ENCODE measurements at places on chromosomes 7 and 10.

- no peak for DNase-seq
These were observed 35.1 kb downstream of the LRRC20 start for GRCh38 chr10:70347321-70347720.

- DNase-seq, result no peak
These were observed 35.3 kb downstream of the TRUB1 start for GRCh38 chr10:114973306-114973705.

DNA sequence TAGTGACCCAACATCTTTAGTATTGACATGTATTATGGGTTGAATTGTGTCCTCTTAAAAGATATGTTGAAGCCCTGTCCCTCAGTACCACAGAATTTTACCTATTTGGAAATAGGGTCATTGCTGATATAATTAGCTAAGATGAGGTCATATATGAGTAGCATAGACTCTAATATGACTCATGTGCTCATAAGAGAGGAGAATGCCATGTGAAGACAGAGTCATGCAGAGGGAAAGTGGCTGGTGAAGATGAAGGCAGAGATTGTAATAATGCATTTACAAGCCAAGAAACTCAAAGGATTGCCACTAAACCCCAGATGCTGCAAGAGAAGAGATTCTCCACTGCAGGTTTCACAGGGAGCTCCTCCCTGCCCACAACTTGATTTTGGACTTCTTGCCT, 496.4 kb downstream of the KIF20B start:
- no peak for DNase-seq

DNA sequence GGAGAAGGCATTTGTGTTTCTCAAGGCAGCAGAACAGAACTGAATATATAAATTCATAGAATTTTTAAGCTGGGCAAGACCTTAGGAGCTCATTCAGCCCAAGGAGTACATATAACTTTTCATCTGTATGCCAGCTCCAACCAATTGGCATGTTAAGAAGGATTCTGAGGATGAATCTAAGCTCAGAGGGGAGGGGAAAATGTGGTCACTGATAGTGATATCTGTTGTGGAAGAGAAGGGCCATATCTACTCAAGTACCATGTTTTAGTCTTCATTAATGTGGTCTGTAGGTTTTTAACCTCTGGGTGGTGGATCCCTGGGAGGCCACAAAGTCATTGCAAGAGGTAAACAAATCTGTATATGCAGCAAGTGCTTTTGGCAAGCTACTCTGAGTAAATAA, 6.4 kb downstream of the CALD1 start:
- DNase-seq, result no peak

- no peak for DNase-seq
These were observed 381.7 kb downstream of the THSD7A start for GRCh38 chr7:11450281-11450680.

DNA sequence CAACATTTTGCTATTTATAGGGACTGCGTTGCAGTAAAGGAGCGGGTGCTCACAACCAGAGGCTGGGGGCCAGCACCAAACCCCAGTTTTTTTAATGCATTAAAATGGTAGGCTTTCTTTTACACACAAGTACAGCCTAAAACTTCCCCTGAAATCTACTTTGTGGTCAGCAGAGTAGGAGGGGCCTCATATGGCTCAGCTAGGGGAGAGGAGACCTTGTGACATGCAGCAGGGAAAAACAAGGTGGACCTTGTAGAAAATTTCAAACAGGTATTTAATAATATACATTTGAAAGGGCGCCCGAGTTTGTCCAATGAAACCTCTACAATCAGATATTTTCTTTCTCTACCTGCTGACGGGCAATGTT, 1.4 kb downstream of the CCDC136 start:
- no peak for DNase-seq

Measured in RWPE2 (cell line).